Bladder microvascular endothelial cell (primary cell): ENCODE measurements at places on chromosomes 2 and 18. TPM values are rescaled to one million over a fixed set of nuclear protein-coding genes. Genes with fewer than 3 reads are reported as not detected.

Gene ACMSD
- total RNA-seq = not detected in 2 replicates

Gene PDK1
- 4.7 and 6.7 TPM in 2 replicates for total RNA-seq

Gene PPP3R1
- total RNA-seq = 16.2 and 36.7 TPM in 2 replicates

Gene HSBP1L1
- total RNA-seq = 4.5 and 7.1 TPM in 2 replicates

Gene ZC3H15
- 51.3 and 95.6 TPM in 2 replicates for total RNA-seq

Gene LINC00305
- not detected in 2 replicates for total RNA-seq

Gene SERPINB4
- 0.65 TPM in 1 of 2 replicates, not detected in the other for total RNA-seq

Gene CCDC74A
- 3.7 and 6.4 TPM in 2 replicates for total RNA-seq

Gene HOXD8
- total RNA-seq = 12.6 and 13.1 TPM in 2 replicates

Gene IL36A
- not detected in 2 replicates for total RNA-seq

Gene ALPG
- not detected in 2 replicates for total RNA-seq

Gene VIT
- not detected in 2 replicates for total RNA-seq

Gene REG3A
- total RNA-seq = not detected in 2 replicates

Gene NR4A2
- under 0.01 and 0.13 TPM in 2 replicates for total RNA-seq

Gene ARHGAP25
- total RNA-seq = 10.4 and 11.7 TPM in 2 replicates

Gene RTP5
- total RNA-seq = not detected in 2 replicates

Gene C2orf80
- not detected in 2 replicates for total RNA-seq

Gene CDKL4
- total RNA-seq = 0.16 and 0.19 TPM in 2 replicates

Gene ZNF396
- total RNA-seq = 0.57 and 0.65 TPM in 2 replicates
